ENCODE measurements at places on chromosomes 2 and 18.
A peak's percentile ranks its signal among the peaks of the same experiment; 100 is the strongest.

- no peak for DNase-seq
Observed at GRCh38 chr2:37869771-37870170, 55.3 kb upstream of the RMDN2 start.

- DNase-seq, result no peak
Observed at GRCh38 chr2:70305531-70305930, 3.7 kb upstream of the FAM136A start.

DNA sequence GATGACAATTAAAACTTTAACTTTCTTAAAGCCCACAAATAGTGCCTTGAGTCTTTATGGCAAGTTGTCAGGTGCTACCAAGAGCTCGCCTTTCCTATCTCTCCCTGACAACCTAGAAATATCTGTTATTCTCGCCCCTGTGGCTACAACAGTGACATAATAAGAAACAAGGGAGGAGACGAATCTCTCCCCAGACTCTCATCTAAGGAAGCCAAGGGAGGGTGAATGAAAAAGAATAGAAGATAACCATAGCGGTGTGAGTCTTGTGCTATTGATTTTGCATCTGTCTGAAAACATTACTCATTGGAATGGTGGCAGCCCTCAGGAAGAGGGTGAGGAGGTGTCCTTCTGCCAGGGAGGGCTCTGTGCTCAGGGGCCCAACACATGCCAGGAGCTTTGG, 114.3 kb downstream of the ALK start:
- DNase-seq, result no peak

DNA sequence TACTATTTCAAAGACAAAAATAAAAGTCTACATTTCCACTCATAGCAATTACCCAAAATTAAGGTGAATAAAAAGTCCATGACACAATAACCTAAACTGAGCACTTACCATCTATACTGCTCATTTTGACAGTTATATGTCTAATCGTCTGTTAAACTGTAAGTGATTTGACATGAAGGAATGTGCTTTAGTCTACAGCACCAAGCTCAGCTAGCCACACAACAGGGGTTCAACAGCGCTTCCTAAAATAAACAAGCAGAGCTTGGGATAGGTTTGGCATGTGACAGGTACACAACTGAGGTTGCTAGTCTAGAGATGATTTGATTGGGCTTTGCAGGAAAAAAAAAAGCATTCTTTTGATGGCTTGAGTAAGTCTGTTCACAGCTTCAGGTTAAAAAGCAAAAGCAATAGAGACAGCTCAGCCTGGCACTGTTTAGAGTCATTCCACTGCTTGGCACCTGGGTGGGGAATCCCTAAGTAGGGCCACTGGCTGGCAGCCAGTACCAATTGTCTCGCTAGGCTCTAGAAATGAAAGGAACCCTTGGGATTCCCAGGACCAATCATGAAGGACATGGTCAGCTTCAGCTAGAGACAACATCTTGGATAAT, 78.6 kb downstream of the BARD1 start:
- DNase-seq, result no peak

- DNase-seq, result no peak
Observed at GRCh38 chr18:6557057-6557769, 142.5 kb upstream of the L3MBTL4 start.

DNA sequence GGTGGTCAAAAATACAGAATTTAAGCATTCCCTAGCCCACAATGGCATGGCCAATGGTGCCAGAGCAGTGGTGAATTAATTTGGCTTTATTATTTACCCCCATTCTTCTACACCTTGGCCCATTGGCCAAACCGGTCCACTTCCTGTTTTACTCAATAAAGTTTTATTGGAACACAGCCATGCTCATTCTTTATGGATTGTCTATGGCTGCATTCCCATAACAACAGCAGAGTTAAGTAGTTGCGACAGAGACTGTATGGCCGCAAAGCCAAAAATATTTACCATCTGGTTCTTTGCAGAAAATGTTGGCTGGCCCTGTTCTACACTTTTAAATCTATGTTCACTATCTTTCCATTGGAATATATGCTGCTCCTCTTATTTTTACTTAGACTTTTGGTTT, 130.3 kb upstream of the CCDC68 start:
- DNase-seq, result no peak

DNA sequence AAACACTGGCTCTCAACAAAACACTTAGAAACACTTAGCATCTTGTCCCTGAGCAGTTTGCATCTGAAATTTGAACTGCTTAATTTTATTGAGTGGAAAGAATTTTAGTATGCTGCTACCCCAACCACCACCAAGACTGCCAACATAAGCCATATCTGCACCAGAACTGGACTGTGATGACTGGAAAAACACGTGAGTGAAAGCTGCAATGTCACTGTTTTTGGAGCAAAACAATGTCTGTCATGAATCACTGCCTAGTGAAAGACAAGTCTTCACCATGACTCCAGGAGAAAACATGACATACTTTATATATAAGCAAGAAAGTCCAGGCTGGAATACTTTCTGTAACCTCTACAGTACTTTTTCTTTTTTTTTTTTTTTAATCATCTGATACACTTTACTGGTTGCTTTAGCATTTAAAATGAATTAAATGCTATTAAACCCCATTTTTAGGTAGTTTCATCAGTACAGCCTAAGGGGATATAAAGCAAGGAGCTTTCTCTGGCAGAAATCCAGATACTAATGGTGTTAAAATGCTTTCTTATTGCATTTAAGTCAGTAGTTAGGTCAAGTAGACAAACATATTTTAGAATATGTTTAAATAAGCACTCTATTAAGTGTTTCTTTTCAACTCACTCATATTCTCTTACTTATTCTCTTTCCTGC, 2129.4 kb upstream of the PIK3C3 start:
- DNase-seq, result no peak

GRCh38 chr2:207087046-207087902, 78.5 kb downstream of the KLF7 start:
- no peak for DNase-seq

DNA sequence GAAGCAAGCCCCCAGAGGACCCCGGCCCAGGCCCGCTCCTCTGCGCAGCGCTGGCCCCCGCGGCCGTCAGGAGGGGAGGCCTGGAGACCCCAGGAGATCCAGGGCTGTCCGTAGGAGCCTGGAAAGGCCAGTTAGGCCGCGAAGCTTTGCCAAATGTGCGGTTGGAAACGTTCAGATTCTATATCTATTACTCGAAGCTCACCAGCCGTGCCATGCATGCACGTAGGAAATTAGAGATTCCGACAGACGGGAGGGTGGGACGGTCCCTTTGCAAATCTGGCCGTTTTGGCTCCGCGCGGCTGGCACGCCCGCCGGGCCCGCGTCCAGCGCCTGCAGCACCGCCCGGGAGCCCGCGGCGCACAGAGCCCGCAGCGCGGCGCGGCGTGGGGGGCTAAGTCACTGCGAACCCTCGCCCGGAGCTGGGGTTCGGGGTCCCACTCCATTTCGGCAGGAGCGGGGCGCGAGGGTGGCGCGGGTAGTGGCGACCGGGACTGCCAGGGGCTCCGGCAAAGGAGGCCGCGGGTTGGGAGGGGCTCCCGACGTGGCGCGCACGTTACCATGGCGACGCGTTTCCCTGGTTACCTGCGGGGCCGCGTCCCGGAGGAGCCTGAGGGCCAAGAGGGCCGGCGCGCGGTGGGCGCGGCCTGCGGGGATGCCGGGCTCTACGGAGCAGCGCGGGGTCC, 488.6 kb upstream of the SMIM21 start:
- peak; percentile 22 for DNase-seq

DNA sequence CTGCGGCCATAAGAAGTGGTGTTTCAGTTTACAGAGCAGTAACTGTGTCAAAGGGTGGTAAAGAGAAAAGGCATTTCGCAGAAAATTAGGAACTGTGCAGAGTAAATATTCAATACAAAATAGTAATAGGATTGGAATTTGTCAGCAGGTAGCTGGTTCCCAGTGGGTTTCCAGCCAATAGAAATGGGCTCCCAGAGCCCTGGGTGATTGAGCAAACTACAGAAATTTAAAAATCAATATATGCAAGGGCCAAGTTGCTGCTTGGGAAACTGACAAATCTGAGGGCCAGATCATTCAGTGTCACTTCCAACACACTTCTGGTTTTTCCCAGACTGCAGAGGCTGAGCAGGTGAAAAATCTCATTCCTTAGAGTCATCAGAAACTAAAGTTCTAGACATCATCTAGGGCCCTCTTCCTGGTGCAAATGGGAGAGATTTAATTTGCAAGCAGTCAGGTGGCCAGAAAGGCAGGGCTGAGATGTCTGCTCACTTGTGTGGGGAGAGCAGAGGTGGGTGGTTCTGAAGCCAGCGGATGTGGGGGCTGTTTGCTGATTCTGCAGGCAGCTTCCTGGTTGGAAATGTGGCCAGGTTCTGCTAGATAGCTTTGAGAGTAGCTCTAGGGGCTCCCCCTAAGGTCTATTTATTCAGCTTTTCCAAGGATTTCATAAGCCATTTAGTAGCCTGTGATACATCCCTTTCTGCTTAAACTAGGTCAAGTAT, 182.4 kb downstream of the NCK2 start:
- no peak for DNase-seq

DNA sequence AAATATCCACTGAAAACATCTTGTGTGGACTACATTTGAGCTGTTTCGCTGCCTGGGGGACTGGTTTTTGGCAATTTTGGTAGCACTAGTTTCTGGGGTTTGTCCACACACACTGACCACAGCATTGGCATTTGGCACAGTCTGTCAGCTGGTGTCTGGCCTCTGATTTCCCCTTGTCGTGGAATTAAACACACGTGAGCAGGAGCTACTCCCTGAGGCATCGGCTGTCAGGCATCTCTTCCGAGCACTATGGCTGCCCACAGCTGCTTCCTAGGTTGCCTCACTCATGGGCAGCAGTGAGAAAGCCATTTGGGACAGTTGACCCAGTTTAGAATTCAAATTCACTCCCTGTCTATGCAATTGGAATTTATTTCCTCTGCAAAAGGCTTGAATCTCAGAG, 46.8 kb upstream of the FZD5 start:
- DNase-seq, result no peak

DNA sequence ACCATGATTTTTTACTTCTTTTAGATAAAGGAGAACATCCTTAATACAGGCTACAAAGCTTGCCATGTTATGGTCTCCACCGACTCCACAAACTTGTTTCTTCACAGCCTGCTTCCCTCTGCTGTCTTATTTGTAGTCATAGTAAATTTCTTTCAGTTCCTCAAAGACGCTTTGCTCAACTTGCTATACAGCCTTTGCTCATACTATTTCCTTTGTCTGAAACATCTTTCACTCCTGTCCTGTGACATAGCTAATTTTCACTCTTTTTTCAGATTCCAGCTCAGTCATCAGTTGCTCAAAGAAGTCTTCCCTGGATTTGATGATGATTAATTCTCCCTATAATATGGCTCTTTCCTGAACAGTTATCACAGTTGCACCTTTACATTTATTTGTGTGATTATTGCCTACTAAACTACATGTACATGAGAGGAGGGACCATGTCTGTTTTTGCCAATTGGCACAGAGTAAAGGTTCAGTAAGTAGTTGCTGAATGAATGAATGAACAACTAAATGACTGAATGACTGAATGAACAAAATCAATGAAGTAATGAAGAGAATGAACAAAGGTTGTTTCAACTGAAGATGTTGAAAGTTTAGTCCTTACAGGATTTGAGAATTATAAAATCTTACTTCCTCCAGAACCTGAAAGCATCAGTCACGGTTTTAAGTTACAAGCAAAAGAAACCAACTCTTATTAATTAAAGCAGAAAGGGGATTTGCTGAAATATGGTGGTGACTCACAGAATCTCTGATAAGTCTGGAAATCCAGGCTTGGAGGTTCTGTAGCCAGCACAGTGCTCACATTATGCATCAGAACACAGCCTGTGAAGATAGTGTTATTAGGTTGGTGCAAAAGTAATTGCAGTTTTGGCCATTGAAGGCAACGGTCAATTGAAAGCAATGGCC, 186.4 kb upstream of the FAM98A start:
- DNase-seq, result no peak

DNA sequence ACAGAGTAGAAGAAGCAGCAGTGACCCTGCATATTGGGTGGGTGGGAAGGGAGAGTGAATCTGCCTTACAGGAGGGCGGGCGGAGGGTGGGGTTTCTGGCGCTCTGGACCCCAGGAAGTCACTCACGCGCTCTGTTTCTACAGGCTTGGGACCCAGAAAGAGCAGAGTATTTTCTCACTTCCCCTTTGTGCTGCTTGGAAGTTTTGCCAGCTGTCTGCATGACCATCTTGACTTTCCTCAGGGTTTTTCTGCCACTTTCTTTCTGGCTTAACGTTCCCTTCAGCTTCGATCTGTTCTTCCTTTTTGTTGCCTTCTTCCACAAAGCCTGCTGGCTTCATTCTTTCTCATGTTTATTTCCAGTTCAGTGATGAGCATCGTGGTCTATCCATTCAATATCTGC, 383.1 kb downstream of the GALR1 start:
- DNase-seq, result no peak

DNA sequence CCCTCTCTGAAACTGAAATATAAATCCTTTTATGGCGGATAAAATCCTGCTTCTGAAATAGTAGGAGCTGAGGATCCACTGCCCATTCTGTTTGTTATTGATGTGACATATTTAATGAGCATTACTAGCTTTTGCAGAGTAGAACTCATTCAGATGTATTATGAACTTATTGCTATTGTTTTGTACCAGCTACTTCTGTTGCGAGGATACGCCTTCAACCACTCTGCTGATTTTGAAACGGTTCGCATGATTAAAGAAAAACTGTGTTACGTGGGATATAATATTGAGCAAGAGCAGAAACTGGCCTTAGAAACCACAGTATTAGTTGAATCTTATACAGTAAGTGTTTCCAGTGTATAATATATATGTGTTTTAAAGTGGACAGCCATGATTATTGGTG, 27.7 kb downstream of the ACTR2 start:
- no peak for DNase-seq

GRCh38 chr2:218168635-218169462, 2.1 kb upstream of the CXCR1 start:
- DNase-seq, result peak; percentile 81
